Calu3 (cell line): ENCODE measurements at places on chromosomes 1 and 21. TPM values are rescaled to one million over a fixed set of nuclear protein-coding genes. Genes with fewer than 3 reads are reported as not detected.

GRCh38 chr1:184788970-184789369, 34.3 kb upstream of the EDEM3 start:
- no peak for DNase-seq

GRCh38 chr1:59645893-59646292, 168.9 kb upstream of the HOOK1 start:
- no peak for DNase-seq

DNA sequence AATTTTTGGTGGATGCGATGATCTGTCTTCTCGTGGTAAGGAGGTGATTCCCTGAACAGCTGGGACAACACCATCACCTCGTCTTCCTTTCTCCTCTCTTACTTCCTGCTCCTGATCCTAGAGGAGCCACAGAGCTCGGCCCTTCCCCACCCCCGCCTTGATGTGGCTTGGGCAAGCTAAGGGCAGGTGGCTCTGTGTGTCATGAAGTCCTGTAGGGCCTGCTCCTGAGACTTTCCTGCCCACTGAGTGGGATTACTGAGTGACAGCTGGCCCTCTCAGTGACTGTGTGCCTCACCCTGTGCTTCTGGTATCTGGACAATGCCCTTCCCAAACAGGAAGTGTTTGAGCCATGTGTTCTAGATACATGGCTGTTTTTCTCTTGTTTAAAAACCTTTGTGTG, 153.0 kb downstream of the KCNJ6 start:
- DNase-seq, result no peak

- no peak for DNase-seq
Observed at GRCh38 chr1:149849947-149850360, 49.4 kb upstream of the BOLA1 start.

The DLGAP3 gene
- 1.0 and 1.1 TPM in 2 replicates for total RNA-seq
